Mammary microvascular endothelial cell (primary cell): ENCODE measurements at places on chromosomes 4 and X. TPM values are rescaled to one million over a fixed set of nuclear protein-coding genes. Genes with fewer than 3 reads are reported as not detected.

The GRK4 gene
- total RNA-seq = 3.1 and 3.5 TPM in 2 replicates

The CLGN gene
- 0.79 and 1.1 TPM in 2 replicates for total RNA-seq

The KLKB1 gene
- not detected in 2 replicates for total RNA-seq

The HOPX gene
- 25.9 and 27.2 TPM in 2 replicates for total RNA-seq

The AREG gene
- 0.74 and 0.87 TPM in 2 replicates for total RNA-seq

The S100P gene
- 0.10 TPM in 1 of 2 replicates, not detected in the other for total RNA-seq

The CFP gene
- 0.20 TPM in 1 of 2 replicates, not detected in the other for total RNA-seq

The FGFBP2 gene
- total RNA-seq = not detected in 2 replicates

The NRK gene
- total RNA-seq = 0.07 and 0.10 TPM in 2 replicates

The MAGEC3 gene
- not detected in 2 replicates for total RNA-seq

The MBTPS2 gene
- 6.9 and 9.6 TPM in 2 replicates for total RNA-seq

The USP51 gene
- 0.79 and 1.00 TPM in 2 replicates for total RNA-seq

The SCRG1 gene
- total RNA-seq = not detected in 2 replicates

The SORBS2 gene
- total RNA-seq = 185 and 188 TPM in 2 replicates

The IL13RA2 gene
- total RNA-seq = 1.5 and 1.9 TPM in 2 replicates

The LRIT3 gene
- under 0.01 TPM in 1 of 2 replicates, not detected in the other for total RNA-seq

The FHL1 gene
- 95.5 and 117 TPM in 2 replicates for total RNA-seq

The BTC gene
- total RNA-seq = under 0.01 and 0.34 TPM in 2 replicates

The HS6ST2 gene
- 0.10 and 0.67 TPM in 2 replicates for total RNA-seq

The RPL34 gene
- total RNA-seq = 1,049 and 1,105 TPM in 2 replicates

The DCAF8L2 gene
- not detected in 2 replicates for total RNA-seq

The ALPK1 gene
- total RNA-seq = 5.1 and 5.6 TPM in 2 replicates

The SCML2 gene
- total RNA-seq = 1.1 and 1.6 TPM in 2 replicates

The MAGEA4 gene
- total RNA-seq = not detected in 2 replicates

The ASB9 gene
- 24.5 and 27.0 TPM in 2 replicates for total RNA-seq

The GNRHR gene
- total RNA-seq = not detected in 2 replicates

The ERAS gene
- not detected in 2 replicates for total RNA-seq

The MAGEB10 gene
- total RNA-seq = not detected in 2 replicates

The MAGEA2B gene
- total RNA-seq = not detected in 2 replicates

The TCEAL7 gene
- total RNA-seq = 1.2 and 5.3 TPM in 2 replicates

The UGT2B15 gene
- not detected in 2 replicates for total RNA-seq

The HMX1 gene
- total RNA-seq = not detected in 2 replicates

The CDKN2AIP gene
- total RNA-seq = 9.6 and 11.3 TPM in 2 replicates

The CT55 gene
- total RNA-seq = not detected in 2 replicates

The CSN3 gene
- not detected in 2 replicates for total RNA-seq

The SERPINA7 gene
- total RNA-seq = not detected in 2 replicates

The COX18 gene
- total RNA-seq = 19.0 and 29.1 TPM in 2 replicates

The EIF1AX gene
- 81.2 and 85.7 TPM in 2 replicates for total RNA-seq

The MYOZ2 gene
- 0.05 and 0.13 TPM in 2 replicates for total RNA-seq

The DDX53 gene
- not detected in 2 replicates for total RNA-seq

The CXCL5 gene
- total RNA-seq = 1.3 and 1.8 TPM in 2 replicates

The HERC5 gene
- total RNA-seq = 5.0 and 6.2 TPM in 2 replicates
